ENCODE measurements at places on chromosomes 2 and 18. TPM values are rescaled to one million over a fixed set of nuclear protein-coding genes. Genes with fewer than 3 reads are reported as not detected.

DNA sequence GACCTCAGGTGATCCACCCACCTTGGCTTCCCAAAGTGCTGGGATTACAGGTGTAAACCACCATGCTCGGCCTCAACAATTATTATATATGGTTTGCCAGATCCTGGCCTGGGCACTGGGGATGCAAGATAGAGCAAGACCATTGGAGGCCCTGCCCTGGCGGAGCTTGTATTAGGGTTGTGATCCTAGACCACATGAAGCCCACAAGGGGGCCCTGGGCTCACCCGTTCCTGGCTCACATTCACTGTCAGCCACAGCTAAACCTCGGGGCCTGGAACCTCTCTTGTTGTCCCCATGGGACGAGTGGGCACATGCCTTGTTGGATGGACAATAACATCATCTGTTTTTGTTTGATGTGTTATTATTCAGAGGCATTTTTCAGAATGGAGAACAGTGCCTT is 14.9 kb downstream of the HPCAL1 start:
- peak; percentile 48 for DNase-seq

DNA sequence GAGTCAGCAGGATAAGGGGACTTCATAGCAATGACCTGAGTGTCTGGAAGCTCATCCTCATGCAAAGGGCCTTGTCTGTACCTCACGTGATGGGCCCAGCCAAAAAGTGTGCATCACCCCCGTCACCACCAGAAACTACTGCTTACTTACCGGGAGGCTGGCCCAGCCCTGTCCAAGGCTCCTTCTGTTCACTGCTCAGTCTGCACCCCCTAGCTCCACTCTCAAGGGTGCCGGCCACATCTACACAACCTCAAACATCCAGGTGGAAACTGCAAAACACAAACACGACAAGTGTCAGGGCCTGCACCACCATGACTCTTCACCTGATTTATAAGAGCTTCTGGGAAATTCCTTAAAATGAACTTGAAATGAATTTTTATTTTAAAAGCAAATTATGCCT is 55.1 kb downstream of the ADD2 start:
- no peak for DNase-seq

GRCh38 chr2:142139384-142139783 is 8.6 kb upstream of the LRP1B start:
- no peak for DNase-seq

DNA sequence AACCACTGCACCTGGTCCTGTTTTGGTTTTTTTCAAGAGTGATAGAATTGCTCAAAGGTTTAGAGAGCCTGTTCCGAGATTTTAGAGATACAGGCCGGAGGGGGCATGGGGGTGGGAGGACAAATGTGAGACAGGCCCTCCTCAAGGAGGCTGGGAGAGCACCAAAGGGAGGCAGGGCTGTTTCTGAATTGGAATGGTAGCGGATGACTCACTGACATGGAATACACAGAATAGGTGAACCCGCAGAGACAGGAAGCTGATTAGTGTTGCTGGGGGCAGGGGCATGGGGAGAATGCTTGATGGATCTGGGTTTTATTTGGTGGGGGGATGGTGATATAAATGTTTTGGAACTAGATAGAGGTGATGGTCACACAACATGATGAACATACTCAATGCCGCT is 111.0 kb upstream of the MGAT5 start:
- DNase-seq, result no peak

- no peak for DNase-seq
Observed at GRCh38 chr2:85468704-85469349, 50.3 kb downstream of the SH2D6 start.

GRCh38 chr18:23716966-23717365 is 27.7 kb downstream of the LAMA3 start:
- no peak for DNase-seq

DNA sequence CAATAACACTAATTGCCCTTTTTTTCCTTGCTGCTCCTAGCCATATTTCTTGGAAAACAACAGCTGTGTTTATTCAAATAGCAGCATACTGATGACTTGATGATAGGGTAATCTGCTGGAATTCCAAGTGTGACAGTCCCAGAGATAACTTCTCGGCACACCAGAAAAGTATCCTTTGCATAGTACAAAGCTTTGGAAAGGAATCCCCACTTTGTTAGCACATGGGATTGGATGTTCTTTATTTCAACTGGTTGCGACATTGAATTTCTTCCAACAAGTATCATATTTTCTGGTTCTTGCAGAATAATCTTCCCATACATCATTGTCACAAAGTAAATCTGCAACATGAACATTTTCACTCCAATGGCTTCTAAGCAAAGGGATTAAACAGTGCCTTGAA is 445.8 kb upstream of the ACVR2A start:
- no peak for DNase-seq

DNA sequence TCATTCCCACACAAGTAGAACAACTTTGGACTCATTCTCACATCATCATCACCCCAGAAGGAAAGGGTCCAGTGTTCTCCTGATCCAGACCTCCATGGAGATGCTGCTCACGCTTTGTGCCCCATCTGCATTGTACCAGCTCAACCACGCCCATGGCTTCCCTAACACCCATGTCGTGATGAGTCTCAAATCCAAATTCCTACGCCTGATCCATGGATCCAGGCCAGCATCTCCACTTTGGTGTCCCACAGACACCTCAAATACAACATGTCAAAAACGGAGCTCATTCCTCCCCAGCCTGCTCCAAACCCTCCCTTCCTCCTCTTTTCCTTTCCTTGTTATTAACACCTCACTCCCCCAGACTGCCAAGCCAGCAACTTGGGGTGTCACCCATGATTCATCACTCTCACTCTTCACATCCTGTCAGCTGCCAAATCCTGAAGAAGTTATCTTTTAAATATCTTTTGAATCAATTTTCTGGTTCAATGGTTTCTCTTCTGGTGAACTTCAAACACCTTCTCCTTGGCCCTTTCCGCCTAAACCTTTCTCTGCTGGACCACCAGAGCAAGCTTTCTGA is 30.2 kb upstream of the FAM124B start:
- no peak for DNase-seq

DNA sequence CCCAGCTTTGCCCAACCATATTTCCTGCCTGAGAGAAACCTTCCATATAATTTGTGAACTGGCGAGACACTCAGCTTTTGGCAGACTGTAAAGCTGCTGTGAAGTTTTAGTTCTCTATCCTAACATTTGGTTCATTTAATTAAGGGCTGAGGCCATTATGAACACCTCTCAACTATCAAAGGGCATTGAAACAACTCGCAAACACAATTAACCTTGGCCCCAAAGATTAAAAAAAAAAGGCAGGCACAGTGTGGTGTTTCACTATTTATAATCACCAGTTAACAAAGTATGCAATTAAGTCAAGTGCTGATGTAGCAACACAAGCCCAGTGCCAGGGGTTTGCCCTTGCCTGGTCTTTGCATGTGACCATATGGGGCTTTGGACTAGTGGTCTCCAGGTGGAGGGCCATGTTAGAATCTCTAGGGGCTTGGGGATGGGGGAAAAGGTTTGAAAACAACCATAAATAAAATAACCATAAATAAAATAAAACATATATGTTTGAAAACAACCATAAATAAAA is 297.6 kb upstream of the SKOR2 start:
- DNase-seq, result no peak

GRCh38 chr18:79733135-79733701 is 53.6 kb downstream of the CTDP1 start:
- DNase-seq, result no peak

DNA sequence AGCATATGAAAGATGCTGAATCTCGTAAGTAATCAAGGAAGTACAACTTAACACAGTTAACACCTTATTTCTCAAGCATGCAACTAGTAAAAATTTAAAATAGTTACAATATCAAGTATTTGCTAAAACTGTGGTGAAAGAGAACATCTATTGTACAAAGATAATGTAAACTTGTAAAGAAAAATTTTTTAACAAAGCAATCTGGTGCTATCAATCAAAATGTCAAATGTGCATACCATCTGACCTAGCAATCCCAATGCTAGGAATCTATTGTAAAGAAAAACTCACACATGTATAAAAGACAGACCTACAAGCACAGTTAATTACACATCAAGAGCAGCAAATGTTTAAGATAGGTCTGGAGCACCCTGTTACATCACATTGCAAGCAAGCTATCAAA is 90.1 kb downstream of the SLC66A3 start:
- DNase-seq, result no peak

DNA sequence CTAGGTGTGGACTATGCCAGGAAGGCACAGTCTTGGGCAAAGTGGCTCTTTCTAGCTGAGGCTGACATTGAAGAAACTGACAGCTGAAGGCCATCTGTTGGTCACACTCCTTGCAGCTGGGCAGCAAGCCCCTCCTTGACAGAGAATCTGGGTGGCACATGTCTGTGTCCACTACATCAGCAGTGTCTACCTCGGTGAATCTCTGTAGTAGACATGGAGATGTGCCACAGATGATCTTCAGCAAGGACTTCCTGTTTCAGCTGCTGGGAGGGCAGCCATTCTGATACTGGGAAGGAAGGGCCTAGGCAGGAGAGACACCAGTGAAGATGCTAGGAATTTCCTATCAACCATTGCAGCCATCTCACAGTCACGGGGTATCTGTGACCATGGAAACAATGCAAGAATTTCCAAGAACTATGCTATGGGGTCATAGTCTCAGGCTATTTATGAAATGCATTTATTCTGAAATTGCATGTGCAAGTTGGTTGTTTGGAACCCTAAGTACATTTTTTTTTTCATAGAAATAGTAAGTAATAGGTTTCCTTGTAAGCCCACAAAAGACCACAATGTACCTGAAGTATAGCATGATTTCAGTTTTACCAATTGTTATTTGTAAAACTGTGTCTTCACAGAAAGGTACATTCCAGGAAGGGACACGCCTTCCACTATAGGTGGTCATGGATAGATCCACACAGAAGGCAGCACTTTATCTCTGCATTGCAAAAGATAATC is 63.8 kb upstream of the DARS1 start:
- no peak for DNase-seq

- DNase-seq, result no peak
Observed at GRCh38 chr18:70291295-70291574, 2.4 kb downstream of the SOCS6 start.

DNA sequence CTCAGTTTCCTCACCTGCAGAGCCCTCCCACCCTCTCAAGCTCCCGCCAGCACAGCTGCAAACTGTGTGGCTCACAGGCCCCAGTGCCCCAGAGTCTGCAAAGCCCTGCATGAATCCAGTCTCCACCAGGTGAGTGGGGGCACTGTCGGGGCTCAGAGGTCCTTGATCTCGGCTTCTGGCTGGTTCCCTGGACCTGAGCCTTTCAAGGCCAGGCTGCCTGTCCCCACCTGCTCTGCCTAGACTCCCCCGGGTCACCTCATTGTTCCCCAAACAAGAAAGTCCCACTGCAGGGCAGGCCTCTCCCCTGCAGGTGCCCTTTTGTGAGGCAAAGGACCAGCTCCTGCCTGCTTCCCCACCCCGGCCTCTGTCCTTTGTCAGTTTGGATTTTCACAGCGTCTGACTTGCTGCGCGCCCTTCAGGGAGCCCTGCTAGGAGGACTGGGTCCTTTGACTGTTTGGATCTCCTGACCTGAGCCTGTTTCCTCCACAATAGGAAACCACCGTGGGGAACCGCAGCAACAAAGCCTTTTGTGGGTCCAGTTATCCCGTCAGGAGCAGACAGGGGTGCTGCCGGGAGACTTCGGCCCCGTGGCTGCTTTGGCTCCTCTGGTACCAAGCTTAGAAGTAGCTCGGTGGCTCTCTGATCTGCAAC is 200.5 kb upstream of the HDAC4 start:
- DNase-seq, result no peak

GRCh38 chr2:236354973-236355595 is 90.9 kb upstream of the ASB18 start:
- DNase-seq, result no peak

DNA sequence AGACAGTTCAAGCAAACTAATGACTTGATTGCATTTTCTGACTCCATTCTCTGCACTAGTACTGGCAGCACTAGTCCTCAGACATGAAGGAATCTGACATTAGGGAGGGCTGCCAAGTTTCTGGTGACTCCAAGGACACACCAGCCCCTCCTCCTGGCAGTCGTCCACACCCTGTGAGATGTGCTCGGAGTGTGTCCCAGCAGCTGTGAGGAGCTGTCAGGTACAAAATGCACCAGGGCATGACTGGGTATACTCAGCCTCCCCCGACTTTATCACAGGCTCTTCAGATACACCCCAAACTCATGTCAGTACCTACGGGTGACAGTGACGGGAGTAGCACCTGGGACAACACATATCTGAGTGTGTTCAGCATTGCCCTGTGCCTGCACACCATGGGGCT is 43.1 kb downstream of the EDAR start:
- DNase-seq, result no peak

GRCh38 chr2:36536776-36537175 is 61.2 kb downstream of the FEZ2 start:
- DNase-seq, result no peak

DNA sequence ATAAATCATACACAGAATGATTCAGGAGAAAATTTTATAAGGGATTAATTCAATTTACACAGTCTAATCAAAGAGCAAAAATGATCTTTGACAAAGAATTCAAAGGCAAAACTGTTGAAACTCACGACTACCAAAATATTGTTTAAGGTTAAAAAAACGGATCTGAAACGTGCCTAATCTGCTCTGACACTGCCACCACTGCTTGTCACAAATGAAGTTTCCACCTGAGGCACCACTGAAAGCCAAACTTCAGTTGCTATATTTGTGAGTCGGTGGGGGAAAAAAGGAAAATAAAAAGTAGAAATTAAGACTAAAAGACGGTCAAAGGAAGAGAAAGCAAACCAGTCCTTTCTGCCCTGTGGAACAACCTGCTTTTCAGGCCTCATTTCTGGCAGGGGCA is 140.6 kb upstream of the DNMT3A start:
- DNase-seq, result no peak

GRCh38 chr2:8511868-8512612 is 169.8 kb upstream of the ID2 start:
- no peak for DNase-seq

DNA sequence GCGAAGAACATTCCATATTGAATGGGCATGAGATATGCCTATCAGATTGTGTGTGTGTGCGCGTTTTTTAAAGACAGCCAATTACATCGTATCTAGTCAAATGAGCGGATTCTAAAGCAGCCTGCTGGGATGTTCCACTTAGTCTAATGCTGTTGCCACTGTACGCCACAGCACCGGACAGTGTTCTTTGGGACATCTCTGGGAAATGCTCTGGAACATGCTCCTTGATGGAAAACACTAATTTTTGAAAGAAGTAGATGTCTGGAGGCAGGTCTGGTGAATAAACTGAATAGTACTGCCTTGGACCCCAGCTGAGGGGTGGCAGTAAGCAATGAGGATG is 3.6 kb upstream of the TMEM150A start:
- DNase-seq, result no peak

ATP8B1 gene
- 76.5 TPM for total RNA-seq

PRKAG3 gene
- 1.0 TPM for total RNA-seq

FZD7 gene
- total RNA-seq, result 19.0 TPM

APCDD1 gene
- total RNA-seq, result 7.6 TPM

MAP4K4 gene
- 85.4 TPM for total RNA-seq

TPO gene
- 6.6 TPM for total RNA-seq

NT5C1B gene
- not detected for total RNA-seq

COL4A3 gene
- total RNA-seq, result 17.8 TPM

RAB17 gene
- total RNA-seq, result 3.7 TPM

SOX11 gene
- not detected for total RNA-seq

CYP20A1 gene
- total RNA-seq, result 24.8 TPM

USP37 gene
- total RNA-seq, result 13.6 TPM
